ENCODE measurements at places on chromosomes 2 and 18. TPM values are rescaled to one million over a fixed set of nuclear protein-coding genes. Genes with fewer than 3 reads are reported as not detected.

- no peak for DNase-seq
Observed at GRCh38 chr18:46405832-46406538, 251.0 kb downstream of the LOXHD1 start.

The APOB gene
- total RNA-seq: 0.08 TPM

The FEV gene
- not detected for total RNA-seq

The RAX gene
- total RNA-seq: not detected

DNA sequence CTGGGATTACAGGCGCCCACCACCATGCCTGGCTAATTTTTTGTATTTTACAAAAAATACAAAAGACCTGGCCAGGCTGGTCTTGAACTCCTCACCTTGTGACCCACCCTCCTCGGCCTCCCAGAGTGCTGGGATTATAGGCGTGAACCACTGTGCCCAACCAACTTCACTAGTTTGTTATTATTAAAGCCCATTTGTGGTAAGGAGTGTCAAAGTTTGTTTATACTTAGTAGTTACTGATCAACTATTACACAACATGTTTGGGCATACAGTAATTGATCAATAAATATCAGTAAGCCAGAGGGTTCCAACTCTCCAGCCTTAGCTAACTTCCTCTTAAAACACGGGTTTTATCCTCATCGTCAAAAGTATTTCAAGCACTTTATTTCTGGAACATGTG lies 67.5 kb upstream of the ZNG1B start:
- DNase-seq: no peak

DNA sequence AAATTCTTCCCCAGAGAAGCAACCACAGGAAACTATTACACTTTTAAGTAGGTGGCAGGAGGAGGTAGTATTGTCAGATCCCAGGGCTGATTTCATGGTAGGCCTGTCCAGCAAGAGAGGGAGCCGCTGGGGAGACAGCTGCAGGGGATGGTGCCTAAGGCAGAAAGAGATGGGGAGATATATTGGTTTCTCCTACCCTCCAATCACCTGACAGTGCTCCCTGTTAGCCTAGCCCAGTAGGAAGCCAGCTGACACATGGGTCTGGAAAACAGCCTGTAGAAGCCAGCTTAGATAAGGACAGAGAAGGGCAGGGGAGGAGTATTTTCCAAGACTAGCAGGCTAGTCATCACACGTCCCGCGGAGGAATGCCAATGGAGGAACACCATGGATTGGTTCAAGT lies 8.2 kb upstream of the SPOPL start:
- peak; percentile 92 for DNase-seq

- peak; percentile 41 for DNase-seq
Observed at GRCh38 chr18:72409903-72410302, 134.2 kb downstream of the CBLN2 start.

The NETO1 gene
- not detected for total RNA-seq

The POMC gene
- total RNA-seq: not detected

DNA sequence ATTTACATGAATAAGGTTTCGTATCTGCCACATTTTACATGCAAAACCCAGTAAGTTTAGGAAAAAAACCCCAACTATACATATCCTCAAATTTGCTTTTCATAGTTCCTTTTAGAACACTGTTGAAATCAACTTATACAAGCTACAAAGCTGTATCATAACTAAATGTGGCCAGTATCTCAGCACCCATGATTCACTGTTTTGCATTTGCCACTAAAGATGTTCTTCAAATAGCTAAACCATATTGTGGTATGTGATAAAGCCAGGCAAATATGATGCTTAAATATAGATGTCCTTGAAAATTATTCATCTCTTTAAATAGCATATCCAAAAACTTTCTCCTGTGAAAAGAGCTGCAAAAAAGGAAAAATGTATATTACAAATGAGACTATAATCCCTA lies 29.9 kb downstream of the ROCK2 start:
- no peak for DNase-seq

DNA sequence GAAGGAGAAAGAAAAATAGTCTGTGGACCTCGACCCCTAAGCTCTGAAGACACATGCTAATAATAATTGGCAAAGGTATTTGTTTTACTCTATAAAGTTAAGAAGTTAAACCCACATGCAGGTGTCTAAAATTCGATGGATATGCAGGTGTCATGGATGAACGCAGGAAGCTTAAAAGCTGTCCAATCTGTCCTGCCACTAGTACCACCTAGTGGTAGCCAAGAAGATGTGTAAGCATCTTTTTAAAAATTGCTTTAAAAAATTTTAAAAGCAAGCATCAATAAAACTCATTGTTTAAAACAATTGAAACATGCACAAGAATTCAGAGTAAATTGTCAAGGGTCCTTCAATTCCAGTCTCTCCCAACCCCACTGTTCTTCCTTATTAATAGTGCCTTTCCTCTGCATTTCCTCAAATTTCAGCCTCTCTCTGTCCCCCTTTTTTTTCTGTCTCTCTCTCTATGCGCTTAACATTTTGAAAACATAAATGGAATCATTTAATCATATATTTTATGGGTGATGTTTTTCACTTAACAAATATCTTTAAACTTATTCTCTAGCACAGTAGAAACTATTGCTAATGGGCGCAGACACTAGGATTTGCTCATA lies 30.6 kb upstream of the PPP3R1 start:
- DNase-seq: peak; percentile 14

DNA sequence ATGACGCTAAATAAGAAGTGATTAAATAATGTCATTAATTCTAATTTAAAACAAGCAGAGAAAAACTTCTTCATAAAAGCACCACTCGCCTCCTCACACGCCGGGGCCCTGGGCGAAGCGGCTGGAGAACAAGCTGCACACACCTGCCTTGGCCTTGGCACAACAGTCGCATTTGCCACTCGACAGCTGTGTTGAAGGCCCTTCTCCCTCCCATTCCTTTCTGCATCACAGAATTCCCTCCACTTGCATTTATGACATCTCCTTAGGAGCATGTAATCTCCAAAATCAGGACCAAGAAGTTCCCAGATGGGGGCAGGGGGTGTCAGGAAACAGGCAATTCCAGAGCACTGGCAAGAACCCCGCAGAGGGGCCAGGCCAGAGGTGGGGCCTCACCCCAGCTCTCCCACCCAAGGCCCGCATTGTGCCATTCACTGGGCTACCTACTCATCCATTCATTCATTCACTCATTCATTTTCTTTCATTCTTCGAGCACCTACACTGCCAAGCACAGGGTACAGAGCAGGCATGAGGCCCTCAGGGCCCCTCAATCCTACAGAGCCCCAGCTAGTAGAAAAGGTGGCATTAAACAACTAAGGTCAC lies 6.4 kb downstream of the HDAC4 start:
- no peak for DNase-seq

- no peak for DNase-seq
Observed at GRCh38 chr2:105886687-105887086, 142.0 kb downstream of the NCK2 start.

- no peak for DNase-seq
Observed at GRCh38 chr2:101160454-101160853, 9.3 kb upstream of the TBC1D8 start.

The ALKAL2 gene
- total RNA-seq: 0.43 TPM

The TFCP2L1 gene
- total RNA-seq: 0.08 TPM

- DNase-seq: no peak
Observed at GRCh38 chr2:73295751-73296400, 2.5 kb upstream of the EGR4 start.

- DNase-seq: peak; percentile 2
Observed at GRCh38 chr2:138997856-138998517, 217.8 kb upstream of the NXPH2 start.

Measured in SJCRH30 (cell line).